ENCODE measurements at places on chromosomes 2 and 18.

DNA sequence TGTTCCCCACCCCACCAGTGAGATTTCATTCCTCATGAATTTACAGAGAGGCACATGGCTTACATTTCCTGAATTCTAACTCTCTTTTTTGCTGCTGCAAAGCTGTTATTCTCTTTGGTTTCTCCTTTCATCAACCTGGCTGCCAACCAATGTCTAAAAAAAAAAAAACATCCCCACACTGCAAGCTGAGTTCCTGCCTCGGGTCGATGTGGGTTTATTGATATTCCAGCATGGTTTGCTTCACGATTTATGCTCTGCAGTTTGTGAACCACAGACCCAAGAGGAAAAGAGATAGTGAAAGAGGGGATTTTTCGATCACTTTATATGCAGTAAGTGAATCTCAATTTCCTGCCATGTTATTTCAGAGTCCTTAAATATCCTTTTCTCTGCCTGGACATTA lies 363.6 kb downstream of the LPIN1 start:
- peak; percentile 46 for DNase-seq

- no peak for DNase-seq
These were observed 224.4 kb upstream of the MC4R start for GRCh38 chr18:60596928-60597327.

GRCh38 chr2:15942711-15943345 lies 2.5 kb downstream of the MYCN start:
- DNase-seq, result no peak

DNA sequence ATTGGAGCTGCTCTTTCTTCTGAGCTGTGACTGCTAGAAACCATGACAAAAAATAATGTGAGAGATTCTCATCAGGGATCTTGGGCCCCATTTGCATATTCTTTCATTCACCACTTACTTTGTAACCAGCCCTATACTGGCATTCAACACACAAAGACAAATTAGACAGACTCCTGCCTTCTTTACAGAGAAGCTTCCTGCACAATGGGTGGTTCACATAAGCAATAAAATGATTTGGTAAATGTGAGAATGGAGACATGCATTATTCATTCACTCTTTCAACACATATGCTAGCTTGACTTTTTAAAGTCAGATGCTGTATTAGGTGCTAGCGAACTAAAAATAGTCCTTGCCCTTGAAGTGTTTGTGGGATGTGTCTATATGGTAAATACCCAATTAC lies 174.4 kb downstream of the NCKAP5 start:
- DNase-seq, result no peak

- DNase-seq, result no peak
These were observed 154.4 kb upstream of the COL3A1 start for GRCh38 chr2:188819792-188820191.

DNA sequence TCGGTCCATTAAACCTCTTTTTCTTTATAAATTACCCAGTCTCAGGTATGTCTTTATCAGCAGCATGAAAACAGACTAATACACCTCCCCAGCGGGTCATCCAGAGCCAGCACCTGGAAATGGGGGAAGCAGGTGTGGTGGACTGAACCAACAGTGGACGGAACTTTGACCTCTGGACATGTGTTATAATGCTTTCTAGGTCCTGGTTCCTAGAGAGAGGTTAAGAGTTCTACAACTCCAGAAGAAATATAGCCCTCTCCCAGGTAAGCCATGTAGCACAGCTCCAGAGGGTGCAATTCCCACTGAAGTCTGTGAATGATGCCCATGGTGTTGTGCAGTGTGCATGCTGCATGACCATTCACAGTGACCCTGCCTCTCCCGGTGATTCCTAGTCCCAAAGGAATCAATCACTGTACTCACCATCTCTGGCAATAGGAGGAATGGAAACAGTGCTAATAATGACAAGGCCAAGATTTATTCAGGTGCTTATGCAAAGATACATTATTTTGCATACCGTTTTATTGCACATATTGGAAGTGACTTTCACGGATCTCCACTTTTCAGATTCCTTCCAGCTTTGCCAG lies 45.2 kb upstream of the MYO1B start:
- DNase-seq, result no peak

- DNase-seq, result no peak
These were observed 80.8 kb downstream of the PTGR3 start for GRCh38 chr18:75128051-75128605.

DNA sequence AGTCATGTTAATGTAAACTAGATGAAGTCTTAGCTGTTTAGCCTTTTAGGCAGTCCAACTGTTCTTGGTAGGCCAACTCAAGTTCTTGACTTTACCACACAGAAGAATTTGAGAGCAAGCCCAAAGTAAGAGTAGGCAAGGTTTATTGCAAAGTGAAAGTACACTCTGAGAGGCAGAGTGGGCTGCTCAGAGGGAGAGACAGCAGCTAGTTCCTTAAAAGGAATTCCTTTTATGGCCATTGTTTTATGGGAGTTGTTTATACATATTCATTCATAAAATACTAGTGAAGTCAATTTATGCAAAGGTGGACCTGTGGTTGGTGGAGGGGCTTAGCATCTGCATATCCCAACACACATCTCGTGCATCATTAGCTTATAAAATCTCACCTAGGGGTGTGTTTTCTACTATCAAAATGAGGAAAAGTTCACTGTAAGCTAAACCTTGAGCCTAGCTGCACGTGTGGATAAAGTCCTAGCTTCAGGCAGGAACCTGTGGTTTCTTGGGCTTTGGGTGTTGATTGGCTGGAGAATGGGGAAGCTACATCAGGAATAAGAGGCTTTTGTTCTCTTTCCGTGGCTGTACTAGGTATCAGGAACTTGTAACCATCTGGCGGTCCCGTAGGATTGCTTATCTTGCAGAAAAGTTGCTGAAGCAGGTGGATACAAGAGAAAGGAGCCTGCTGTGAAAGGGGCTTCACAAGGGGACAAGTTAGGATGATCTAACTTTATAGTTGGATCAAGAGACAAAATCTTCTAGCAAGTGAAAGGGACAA lies 110.4 kb upstream of the GULP1 start:
- DNase-seq, result peak; percentile 15

DNA sequence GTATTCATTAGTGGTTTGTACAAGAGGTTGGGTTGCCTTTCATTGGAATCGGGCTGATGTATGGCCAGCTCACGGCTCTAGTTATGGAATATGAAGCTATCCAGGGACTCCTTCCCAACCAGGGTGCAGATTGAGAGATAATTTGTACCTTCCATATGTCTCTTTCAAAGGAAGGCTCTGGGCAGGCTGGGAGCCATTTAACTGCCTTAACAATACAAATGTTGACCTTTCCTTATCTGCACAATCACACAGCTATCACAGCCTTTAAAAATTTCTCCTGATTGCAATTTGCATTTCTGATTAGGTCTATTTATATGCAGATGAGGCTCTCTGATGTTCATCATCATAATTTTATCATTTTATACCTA lies 58.7 kb downstream of the MYO3B start:
- no peak for DNase-seq

- DNase-seq, result peak; percentile 70
These were observed 81.8 kb downstream of the TNS1 start for GRCh38 chr2:217920879-217921603.

DNA sequence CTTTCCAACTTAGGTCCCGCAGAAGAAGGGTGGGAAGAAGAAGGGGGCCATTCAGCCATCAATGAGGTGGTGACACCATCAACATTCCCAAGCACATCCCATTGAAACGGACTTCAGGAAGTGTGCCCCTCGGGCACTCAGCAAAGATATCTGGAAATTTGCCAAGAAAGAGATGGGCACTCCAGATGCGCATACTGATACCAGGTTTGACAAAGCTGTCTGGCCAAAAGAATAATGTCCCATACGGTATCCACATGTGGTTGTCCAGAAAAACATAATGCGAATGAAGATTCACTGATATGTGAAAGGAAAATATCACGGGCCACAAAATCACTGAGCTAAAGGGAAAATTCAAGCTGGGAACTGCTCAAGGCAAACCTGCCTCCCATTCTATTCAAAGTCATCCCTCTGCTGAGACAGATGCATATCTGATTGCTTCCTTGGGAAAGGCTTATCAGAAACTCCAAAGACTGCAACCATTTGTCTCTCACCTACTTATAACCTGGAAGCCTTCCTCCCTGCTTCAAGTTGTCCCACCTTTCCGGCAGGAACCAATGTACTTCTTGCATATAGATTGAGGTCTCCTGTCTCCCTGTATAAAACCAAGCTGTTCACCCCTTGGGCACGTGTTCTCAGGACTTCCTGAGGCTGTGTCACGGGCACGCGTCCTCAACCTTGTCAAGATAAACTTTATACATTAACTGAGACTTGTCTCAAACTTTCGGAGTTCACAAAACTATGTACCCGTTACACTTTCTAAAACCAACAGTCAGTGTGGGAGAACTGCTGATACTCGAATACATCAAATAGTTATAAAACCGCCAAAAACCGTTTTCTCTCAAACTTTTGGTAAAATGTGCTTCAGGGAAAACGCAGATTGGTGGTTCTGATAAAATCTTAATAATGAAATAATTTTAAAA lies 1.3 kb upstream of the PDK1 start:
- DNase-seq, result no peak

DNA sequence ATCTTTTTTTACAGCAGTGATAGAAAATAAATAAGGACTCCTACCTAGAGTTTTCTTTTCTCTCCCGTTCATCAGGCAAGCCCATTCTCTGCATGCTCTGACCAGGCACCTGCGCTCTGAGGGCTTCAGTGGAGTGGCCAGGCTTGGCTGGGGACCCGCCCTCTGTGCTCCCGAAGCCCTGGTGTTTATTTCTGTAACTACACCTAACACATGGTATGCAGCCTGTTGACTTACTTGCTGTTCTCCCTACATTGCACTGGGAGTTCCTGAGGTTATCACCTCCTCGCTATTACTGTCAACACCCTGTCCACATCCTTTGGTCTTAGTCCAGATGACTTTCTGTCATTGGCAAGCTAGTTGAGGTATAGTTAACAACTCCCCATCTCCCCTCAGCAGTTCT lies 317.7 kb downstream of the LPIN1 start:
- DNase-seq, result no peak

- no peak for DNase-seq
These were observed 37.4 kb upstream of the NOL4 start for GRCh38 chr18:34261865-34262780.

DNA sequence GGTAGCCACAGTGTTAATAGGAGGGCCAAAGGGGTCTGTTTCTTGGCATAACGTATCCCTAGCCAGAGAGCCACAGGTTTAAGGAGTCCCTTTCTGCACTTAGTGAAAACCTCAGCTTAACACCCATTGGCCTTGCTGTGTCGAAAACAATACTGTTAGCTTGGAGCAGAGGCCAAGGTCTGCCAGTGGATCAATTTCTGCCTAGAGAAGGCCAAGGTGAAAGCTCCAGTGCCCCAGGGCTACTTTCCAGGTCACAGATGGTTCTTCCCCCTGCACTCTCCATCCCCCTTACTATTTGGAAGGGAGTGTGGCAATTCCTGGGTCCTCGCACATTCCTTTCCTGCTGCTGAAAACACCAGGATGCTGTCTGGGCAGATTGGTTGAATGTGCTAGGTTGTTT lies 74.8 kb upstream of the TNP1 start:
- no peak for DNase-seq

GRCh38 chr2:65800998-65801397 lies 368.6 kb upstream of the SPRED2 start:
- DNase-seq, result peak; percentile 33

DNA sequence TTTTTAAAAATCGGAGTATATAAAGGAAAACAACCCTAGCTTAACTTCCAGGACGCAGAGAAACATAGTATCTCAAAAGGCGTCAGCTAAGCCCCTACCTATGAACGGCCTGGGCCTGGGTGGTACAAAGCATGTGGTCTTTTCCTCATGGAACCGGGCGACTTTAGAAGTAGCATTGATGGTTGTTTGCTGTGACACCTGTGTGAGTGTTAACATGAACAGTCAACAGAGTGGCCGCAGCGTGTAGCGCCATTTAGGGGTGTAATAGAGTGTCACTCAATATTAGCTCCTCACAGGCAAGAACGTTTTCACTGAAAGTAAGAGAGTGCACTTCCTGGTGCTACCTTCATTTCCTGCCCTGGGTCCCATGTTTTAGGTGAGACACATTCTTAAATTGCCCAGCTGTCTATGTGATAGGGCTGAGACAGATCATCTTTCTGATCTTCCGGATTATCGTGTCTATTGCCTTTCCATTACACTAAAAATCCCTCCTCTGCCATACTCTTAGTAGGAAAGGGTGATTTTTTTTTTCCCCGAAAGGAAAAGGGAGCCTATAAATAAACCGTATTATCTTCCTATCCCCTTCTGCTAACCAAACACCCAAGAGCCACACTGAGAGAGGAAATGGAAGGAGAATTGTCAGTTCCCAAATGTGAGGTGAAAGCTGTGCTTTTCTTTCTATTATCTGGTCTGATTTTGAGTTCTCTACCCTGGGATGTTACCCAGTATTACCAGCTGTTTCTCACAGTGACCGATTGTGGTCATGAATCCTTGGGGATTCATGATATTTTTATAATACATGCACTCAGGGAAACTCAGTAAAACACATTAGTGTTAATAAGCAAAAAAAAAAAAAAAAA lies 1.3 kb downstream of the GORASP2 start:
- peak; percentile 27 for DNase-seq

- DNase-seq, result peak; percentile 41
These were observed 104.1 kb downstream of the CHN1 start for GRCh38 chr2:174901075-174901474.

- no peak for DNase-seq
These were observed 251.5 kb downstream of the GPD2 start for GRCh38 chr2:156687715-156688114.

DNA sequence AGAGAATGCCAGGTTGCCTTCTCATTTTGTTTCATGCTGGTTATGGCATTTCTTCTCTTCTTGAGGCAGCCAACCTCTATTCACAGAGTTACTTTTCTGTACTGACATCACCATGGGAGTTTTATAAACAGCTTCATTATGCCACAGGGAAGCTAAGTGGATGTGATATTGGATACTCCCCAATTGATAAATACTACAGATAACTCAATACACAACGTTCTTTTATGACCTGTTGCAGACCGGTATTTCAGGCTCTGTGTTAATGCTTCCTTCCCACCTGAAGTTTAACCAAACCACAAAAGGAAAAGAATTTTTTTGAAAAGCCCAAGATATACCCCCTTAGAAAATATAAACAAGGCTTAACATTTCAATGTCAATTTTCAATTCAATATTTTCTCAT lies 258.3 kb upstream of the SOX11 start:
- no peak for DNase-seq

- DNase-seq, result no peak
These were observed 58.2 kb downstream of the PPP1R1C start for GRCh38 chr2:182043861-182044260.

- DNase-seq, result no peak
These were observed 74.0 kb downstream of the SUMO1 start for GRCh38 chr2:202164411-202164810.

DNA sequence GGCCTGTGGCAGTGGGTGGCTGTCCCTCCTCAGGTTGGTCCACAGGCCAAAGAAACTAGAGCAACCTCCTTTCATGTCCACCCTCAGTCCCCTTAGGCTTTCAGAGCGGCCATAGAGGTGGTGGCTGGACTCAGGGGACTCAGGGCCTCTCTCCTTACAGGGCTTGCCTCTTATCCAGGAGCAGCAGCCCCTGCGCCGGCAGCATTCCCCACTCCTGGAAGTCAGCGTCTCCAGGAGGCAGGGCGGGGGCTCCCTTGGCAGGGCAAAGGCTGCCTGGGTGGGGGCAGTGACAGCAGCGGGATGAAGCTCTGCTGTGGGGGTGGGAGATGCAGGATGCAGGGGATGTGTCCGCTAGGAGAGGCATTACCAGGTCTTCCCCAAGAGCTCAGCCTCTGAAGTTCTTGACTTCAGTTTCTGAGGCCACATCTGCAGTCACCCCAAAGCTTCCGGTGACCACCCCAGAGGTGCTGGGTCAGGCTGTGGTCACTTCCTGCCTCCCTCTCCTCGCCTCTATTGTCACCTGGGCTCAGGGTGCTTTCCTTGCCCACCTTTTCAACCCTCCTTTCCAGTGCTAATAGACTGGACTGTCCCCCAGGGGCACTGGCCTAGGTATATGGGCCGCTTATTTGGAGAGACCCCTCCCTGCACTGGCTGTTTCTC lies 8.6 kb upstream of the GPR55 start:
- DNase-seq, result no peak
